ENCODE measurements at places on chromosomes 7 and 10. TPM values are rescaled to one million over a fixed set of nuclear protein-coding genes. Genes with fewer than 3 reads are reported as not detected.
A peak's percentile ranks its signal among the peaks of the same experiment; 100 is the strongest.

DNA sequence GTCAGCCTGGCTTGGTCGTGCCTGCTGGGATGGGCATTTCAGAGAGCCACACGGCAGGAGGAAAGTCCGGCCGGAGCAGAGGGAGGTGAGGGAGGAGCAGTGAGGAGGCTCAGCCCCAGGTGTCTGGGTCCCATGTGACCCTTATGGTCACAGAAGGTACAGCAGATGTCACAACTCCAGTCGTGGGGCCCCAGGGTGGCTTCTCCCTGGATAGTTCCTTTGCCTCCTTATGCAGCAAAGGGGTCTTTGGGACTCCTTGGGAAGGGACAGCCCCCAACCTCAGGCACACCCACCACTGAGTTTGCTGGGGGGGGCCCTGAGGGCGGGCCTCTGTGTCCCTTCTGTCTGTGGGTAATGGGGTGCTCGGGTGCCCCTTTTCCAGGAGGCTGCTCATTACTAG, 19.6 kb upstream of the PRKAG2 start:
- H3K27ac ChIP-seq: no peak overlapping the region
- no peak overlapping the region for H3K4me3 ChIP-seq
- H3K4me1 ChIP-seq: no peaks in the 10 kb centered on the region
- no peak for DNase-seq
- H3K27me3 ChIP-seq: peaks cover 12% of the 10 kb centered on the region
- no peaks in the 10 kb centered on the region for H3K36me3 ChIP-seq

DNA sequence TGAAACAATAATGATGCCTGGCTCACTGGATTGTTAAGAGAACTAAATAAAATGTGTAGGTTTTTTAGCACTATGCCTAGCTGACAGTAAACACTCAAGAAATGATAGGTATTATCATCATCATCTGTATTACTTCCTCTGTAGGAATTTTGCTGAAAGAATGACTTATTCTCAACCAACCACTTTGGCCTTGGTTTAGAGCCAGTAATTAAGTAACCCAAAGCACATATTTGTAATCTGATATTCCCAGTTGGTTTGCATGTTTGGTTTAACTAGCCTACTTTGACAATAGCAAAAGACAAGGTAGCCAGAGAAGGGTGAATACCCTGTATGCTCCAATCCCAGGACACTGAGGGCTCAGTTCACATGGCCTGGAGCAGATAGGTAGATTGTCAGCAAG, 34.4 kb downstream of the BCAP29 start:
- H3K4me1 ChIP-seq: peaks cover 20% of the 10 kb centered on the region
- no peaks in the 10 kb centered on the region for H3K27me3 ChIP-seq
- H3K4me3 ChIP-seq: no peak overlapping the region
- H3K27ac ChIP-seq: no peak overlapping the region
- peaks cover 30% of the 10 kb centered on the region for H3K36me3 ChIP-seq

- no peak for DNase-seq
- H3K27me3 ChIP-seq: no peaks in the 10 kb centered on the region
- peaks cover 4% of the 10 kb centered on the region for H3K36me3 ChIP-seq
- H3K27ac ChIP-seq: peak overlapping the region; percentile 35
- no peak overlapping the region for H3K4me3 ChIP-seq
These were observed 69.0 kb downstream of the ATXN7L1 start for GRCh38 chr7:105807448-105807762.

GRCh38 chr7:157561523-157561785, 224.7 kb downstream of the DNAJB6 start:
- no peak overlapping the region for H3K27ac ChIP-seq
- no peak overlapping the region for H3K4me3 ChIP-seq
- peaks cover 5% of the 10 kb centered on the region for H3K36me3 ChIP-seq
- no peaks in the 10 kb centered on the region for H3K27me3 ChIP-seq
- H3K4me1 ChIP-seq: no peaks in the 10 kb centered on the region

DNA sequence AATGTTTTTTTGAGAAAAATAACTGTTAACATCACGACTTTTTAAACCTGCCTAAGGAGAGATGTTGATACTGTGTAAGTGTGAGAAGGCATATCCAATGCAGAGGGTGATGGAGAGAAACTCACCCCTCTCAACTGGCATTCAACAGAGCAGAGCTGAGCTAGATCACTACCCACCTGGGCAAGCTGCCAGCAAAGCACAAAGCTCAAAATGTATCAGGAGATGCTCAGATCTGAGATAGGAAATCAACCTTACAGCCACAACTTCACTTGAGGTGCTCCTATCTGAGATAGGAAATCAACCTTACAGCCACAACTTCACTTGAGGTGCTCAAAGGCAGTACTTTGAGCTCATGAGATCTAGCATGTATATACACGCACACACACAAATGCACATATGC, 151.5 kb upstream of the PDE1C start:
- no peaks in the 10 kb centered on the region for H3K4me1 ChIP-seq
- DNase-seq: no peak
- H3K36me3 ChIP-seq: no peaks in the 10 kb centered on the region
- H3K27me3 ChIP-seq: no peaks in the 10 kb centered on the region
- no peak overlapping the region for H3K4me3 ChIP-seq
- H3K27ac ChIP-seq: no peak overlapping the region

The SPDYE6 gene
- not detected for total RNA-seq

- no peak overlapping the region for H3K27ac ChIP-seq
- peaks cover 3% of the 10 kb centered on the region for H3K36me3 ChIP-seq
- H3K4me3 ChIP-seq: no peak overlapping the region
- no peak for DNase-seq
These were observed 27.5 kb downstream of the LRRC27 start for GRCh38 chr10:132359305-132360040.

The SLC25A40 gene
- 47.6 TPM for total RNA-seq

GRCh38 chr10:103781329-103782061, 73.9 kb downstream of the SH3PXD2A start:
- no peak overlapping the region for H3K27ac ChIP-seq
- no peaks in the 10 kb centered on the region for H3K36me3 ChIP-seq
- DNase-seq: no peak

- peak; percentile 70 for DNase-seq
- H3K4me1 ChIP-seq: peaks cover 66% of the 10 kb centered on the region
- H3K27ac ChIP-seq: peak overlapping the region; percentile 98
- H3K4me3 ChIP-seq: peak overlapping the region; percentile 99
- H3K27me3 ChIP-seq: no peaks in the 10 kb centered on the region
These were observed 46.6 kb downstream of the ALOX5 start for GRCh38 chr10:45420453-45421192.

The RBP4 gene
- not detected for total RNA-seq

- H3K27ac ChIP-seq: no peak overlapping the region
- no peak overlapping the region for H3K4me3 ChIP-seq
These were observed 819.4 kb downstream of the MAGI2 start for GRCh38 chr7:78634093-78634492.

GRCh38 chr7:128755819-128756476, 16.8 kb downstream of the CALU start:
- H3K4me1 ChIP-seq: peaks cover 3% of the 10 kb centered on the region
- no peak overlapping the region for H3K4me3 ChIP-seq
- H3K36me3 ChIP-seq: peaks cover 19% of the 10 kb centered on the region

The OR2A42 gene
- total RNA-seq: not detected

DNA sequence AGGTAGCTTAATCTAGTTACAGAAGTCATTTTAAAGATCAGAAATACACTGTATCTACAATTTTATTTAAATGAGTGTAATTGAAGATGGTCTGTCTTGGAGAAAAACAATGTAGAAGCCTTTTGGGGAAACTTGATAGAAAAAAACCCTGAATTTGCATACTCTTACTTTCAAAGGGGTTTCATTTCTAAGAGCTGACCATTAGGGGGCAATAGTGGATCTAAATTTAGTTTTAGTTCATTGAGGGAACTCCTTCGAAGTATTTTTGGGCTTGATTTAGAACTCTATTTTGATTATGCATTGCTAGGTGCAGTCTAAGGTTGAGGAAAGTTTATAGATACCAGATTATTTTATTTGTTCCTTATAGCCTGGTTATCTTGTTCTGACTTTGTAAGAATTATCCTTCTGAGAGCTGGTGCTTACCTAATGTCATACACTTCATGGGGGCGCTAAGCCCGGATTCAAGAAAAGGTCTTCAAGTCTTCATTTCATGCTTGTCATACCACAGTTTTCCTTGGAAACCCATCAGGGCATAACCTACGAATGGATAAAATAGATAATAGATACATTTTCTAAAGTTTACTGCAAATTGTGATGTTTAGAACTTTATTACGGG, 69.1 kb upstream of the MXI1 start:
- peaks cover 31% of the 10 kb centered on the region for H3K4me1 ChIP-seq
- H3K4me3 ChIP-seq: no peak overlapping the region
- no peak for DNase-seq
- no peak overlapping the region for H3K27ac ChIP-seq

DNA sequence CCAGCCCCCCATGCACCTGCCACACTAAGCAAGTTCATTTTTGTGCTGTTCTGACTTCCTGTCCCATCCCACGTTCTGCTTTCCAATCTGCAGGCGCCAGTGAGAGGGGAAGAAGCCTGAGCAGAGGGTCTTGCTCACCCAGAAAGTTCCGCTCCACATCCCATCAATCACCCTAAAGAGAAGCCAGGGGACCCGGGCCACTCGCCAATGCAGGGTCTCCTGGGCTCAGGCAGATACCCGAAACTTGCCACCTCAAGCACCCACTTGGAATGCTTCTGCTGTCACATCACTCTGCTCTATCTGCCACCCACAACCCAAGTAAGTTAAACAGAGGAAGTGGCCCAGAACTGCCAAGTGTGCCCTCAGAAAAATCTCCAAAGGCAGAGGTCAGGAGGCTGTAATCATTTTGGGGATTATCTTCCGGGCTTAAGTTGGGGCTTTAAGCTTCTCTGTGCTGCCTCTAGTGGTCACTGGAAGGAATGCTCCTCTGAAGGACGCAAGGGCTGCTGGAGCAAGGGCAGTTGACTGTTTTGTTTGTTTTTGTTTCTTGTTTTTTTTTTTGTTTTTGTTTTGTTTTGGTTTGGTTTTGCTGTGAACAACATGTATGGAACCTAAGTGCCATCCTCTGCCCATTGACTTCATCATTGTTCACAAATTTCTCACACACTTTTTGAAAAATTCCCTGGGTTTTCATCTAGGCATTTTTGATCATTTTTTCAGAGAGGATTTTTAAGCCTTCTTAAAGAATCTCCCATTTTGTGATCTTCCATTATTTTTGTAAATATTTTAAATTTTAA, 25.5 kb downstream of the PRR15 start:
- H3K27ac ChIP-seq: peak overlapping the region; percentile 46
- peak; percentile 33 for DNase-seq
- peaks cover 10% of the 10 kb centered on the region for H3K4me1 ChIP-seq
- H3K27me3 ChIP-seq: peaks cover 8% of the 10 kb centered on the region
- H3K36me3 ChIP-seq: no peaks in the 10 kb centered on the region
- H3K4me3 ChIP-seq: peak overlapping the region; percentile 30

- no peak for DNase-seq
- H3K36me3 ChIP-seq: no peaks in the 10 kb centered on the region
- no peak overlapping the region for H3K27ac ChIP-seq
- no peaks in the 10 kb centered on the region for H3K27me3 ChIP-seq
These were observed 315.9 kb upstream of the LRRN3 start for GRCh38 chr7:110775046-110775445.

The SRRM3 gene
- total RNA-seq: not detected
